ENCODE measurements at places on chromosomes 13 and 19.
A peak's percentile ranks its signal among the peaks of the same experiment; 100 is the strongest.

GRCh38 chr13:34719060-34719875, 222.8 kb upstream of the NBEA start:
- no peak for DNase-seq

- peak; percentile 33 for DNase-seq
Observed at GRCh38 chr19:13952931-13953531, 722 bp downstream of the DCAF15 start.

DNA sequence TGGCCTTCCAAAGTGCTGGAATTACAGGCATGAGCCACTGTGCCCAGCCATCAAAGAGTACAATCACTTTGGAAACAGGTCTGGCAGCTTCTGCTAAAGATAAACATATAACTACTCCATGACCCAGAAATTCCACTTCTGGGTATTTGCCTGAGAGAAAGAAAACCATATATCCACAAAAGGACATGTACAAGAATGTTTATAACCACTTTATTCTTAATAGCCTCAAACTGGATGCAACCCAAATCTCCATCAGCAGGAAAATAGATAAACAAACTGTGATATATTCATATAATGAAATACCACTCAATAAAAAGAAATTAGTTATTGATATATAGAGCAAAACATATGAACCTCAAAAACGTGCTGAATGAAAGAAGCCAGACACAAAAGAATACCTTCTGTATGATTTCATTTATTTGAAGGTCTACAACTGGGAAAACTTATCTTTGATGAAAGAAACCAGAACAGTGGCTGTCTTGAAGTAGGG, 40.5 kb downstream of the TEX26 start:
- DNase-seq: no peak

DNA sequence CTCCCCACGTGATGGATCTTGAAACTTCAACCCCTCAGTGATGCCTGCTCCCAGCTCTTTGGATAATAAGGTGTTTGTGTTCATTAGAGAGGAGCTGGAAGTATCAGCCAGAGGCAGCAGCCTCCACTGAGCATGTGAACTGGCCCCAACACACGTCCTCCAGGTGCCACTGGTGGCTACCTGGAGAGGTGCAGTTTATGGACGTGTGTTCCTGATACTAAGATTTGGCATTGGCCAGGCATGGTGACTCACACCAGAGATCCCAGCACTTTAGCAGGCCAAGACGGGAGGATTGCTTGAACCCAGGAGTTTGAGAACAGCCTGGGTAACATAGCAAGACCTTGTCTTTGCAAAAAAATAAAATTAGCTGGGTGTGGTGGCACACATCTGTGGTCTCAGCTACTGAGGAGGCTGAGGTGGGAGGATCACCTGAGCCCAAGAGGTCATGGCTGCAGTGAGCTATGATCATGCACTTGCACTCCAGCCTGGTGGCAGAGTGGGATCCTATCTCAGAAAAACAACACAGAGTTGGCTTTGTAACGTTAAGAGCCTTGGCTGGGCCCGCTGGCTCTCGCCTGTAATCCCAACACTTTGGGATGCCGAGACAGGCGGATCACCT, 34.4 kb downstream of the SLC25A42 start:
- no peak for DNase-seq

- no peak for DNase-seq
Observed at GRCh38 chr13:95087746-95088305, 213.4 kb downstream of the ABCC4 start.

GRCh38 chr13:92136449-92137155, 738.2 kb downstream of the GPC5 start:
- no peak for DNase-seq

DNA sequence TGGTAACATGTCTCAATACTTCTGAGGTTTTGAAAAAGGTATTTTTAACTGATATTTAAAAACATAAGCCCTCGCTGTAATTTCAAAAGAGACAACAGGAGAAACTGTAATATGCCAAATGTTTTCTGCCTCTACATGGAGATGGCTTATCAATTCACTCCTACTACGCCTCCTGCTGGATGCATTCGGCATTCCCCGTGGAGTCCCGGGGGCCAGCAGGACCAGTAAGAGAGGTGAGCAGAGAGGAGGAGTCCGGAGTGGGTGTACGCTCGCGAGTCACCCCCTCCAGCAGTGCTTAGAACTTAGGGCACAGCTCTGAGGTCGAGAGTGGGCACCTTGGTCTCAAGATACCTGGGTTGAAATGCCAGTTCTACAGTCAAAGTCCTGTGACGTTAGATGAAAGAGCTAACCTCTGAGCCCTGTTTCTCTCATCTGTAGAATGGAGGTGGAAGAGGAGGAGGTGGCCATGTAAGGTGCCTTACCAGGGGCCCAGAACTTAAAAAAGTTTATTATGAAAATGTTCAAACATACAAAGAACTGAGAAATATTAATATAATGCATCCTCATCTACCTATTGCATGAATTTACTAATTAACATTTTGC, 110.2 kb downstream of the STK24 start:
- DNase-seq: peak; percentile 71

DNA sequence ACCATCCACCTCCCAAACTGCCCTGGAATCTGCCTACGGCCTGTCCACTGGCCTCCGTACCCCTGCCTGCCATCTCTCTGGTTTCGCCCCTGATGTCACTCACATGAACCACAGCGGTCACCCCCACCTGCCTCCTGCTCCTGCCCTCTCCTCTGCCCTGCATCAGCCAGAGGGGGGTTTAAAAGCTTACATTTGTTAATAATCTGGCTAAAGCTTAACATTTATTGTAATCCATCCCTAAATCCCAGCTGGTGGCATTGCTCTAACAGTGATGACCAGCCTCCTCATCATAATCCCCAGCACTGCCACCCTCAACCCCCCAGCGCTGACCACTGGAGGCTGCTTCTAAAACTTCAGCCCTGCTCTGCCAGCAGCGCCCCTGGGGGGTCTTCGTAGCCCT, 38.9 kb downstream of the DNM2 start:
- DNase-seq: no peak

DNA sequence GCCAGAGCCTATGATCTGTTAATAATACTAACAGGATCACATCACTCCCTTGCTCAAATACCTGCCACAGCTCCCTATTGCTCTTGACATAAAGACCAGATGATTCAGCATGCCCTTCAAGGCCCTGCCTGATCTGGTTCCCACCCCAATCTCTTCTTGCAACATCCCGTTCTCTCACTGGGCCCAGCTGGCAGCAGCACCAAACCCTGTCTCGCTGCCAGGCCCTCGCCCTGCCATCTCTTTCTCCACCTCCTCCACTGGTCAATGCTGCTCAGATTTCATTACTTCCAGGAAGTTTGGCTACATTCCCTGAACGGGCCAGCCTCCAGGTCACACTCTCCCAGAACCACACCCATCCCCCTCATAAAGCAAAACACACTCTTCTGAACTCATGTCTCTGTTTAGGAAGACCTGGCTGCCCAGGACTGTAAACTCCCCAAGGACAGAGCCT, 8.6 kb upstream of the BCAT2 start:
- no peak for DNase-seq

- no peak for DNase-seq
Observed at GRCh38 chr19:28465371-28466086, 747.4 kb downstream of the UQCRFS1 start.

DNA sequence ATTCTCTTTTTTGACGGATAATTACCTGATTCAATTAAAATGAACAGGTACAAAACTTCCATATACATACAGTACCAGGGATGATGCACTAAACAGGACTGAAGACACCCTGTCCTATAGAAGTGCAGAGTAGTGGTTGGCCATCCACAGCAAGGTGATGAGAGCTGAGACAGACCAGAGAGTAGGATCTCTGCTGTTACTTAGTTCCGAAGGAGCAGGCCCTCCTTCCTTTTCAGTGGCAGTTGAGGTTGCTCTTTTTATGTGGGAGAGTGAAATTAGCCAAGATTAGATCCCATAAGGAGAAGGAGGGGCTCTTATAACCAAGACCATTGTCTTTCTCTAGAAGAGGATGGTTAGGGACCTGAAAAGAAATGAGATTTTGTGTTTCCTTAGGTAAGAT, 4.0 kb downstream of the PDS5B start:
- no peak for DNase-seq

DNA sequence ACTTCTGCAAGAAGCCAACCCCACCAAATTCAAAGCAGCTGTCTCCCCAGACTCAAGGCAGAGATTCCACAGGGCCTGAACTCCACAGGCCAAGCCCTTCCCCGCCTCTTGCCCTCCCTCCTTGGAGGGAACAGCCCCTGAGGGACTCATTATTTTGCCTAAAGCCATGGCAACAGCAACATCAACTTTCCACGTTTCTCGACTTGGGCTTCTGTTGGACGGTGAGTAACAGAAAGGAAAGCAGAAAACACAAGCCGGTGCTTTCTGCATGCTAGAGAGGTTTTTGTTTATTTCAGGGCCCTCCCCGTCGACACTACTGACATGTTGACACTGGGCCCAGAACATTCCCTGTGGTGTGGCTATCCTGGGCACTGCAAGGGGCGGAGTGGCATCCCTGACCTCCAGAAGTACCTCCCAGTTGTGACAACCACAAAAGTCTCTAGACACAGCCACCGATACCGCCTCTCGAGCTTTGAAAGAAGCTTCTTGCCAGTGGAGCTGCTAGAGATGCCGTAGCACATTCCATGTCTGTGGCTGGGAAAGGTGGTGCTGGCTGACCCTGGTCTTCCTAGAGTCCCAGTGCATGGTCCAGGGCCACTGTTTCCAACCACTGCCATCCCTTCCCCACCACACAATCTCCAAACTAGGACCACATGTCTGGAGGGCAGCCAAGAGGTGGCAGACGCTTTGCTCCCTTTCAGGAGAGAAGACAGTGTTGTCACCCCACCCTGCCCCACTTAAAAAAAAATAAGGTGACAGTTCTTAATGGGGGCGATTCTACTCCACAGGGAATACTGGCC, 12.8 kb downstream of the CAPS start:
- DNase-seq: no peak

DNA sequence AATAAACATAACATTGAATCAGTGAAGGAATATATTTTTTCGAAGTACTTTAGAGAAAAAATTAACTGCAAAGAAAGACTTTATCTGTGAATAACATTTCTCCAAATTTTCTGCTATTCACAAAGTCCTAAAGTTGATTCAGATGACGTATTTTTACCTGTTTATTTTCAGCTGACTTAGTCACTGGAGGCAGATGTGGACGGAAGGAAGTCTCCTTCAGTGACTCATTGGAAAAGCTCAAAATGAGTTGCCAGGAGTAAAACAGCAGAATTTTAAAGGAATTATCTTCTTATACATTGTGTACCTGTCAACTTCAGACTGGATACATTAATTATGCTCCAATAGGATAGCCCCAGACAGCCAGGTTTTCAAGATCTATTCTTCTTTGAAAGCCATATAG, 679.3 kb upstream of the GPC6 start:
- DNase-seq: no peak

DNA sequence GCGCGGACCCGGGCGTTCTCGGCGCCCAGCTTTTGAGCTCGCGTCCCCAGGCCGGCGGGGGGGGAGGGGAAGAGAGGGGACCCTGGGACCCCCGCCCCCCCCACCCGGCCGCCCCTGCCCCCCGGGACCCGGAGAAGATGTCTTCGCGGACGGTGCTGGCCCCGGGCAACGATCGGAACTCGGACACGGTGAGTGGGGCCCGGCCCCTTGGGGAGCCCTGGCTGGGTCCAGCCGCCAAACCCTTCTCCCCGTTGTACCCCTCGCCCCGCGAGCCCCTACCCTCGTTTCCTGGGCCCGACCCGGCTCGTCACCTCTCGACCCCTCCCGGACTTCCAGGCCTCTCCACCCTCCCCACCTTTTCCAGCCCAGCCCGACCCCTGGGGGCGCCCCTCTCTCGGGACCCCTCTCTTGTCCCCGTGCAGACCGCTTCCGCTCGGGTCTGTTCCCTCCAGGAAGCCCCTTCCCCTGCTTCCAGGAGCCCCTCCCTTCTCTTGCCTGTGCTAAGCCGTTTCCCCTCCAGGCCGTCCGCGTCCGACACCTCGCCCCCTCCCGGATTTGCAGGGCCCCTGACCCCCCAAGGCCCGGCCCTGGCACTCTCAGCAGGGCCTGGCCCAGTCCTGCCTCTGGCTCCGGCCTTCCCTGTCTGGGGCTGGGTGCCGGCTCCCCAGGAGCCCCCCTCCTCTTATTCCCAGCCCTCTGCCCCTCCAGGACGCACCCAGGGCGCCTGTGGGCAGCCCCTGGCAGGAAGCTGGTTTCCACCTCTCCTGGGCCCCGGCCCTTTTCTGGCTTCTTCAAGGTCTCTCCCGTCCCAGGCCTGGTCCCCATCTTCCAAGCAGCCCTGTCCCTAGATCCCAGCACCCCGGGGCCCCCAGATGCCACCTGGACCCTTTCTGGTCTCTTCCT, 632 bp downstream of the MARK4 start:
- peak; percentile 31 for DNase-seq

GRCh38 chr19:32397671-32398101, 7.9 kb upstream of the DPY19L3 start:
- no peak for DNase-seq

GRCh38 chr13:22062478-22063205, 391.8 kb downstream of the FGF9 start:
- no peak for DNase-seq

- no peak for DNase-seq
Observed at GRCh38 chr13:36310417-36311108, 12.9 kb upstream of the CCDC169 start.

- no peak for DNase-seq
Observed at GRCh38 chr19:39232708-39233107, 12.1 kb downstream of the IFNL3 start.

GRCh38 chr13:45925151-45925550, 73.6 kb upstream of the SIAH3 start:
- no peak for DNase-seq

DNA sequence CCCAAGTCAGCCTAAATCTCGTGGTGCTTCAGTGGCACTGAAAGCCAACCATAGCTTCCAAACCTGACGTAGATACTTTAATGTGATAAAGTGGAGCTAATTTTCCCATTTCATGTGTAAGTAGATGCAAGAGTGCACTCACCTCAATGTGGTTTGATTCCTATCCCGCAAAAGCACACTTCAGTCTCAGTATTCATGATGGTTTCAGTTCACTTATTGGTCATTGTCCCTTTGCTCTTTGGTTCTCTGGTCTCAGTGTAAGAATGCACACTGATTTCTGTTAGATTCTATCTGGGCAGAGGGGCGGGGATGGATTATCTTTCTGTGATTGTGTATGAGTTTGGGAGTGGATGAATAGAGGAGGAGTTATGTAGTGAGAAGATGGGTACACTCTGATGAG, 340.6 kb downstream of the KCNRG start:
- no peak for DNase-seq

DNA sequence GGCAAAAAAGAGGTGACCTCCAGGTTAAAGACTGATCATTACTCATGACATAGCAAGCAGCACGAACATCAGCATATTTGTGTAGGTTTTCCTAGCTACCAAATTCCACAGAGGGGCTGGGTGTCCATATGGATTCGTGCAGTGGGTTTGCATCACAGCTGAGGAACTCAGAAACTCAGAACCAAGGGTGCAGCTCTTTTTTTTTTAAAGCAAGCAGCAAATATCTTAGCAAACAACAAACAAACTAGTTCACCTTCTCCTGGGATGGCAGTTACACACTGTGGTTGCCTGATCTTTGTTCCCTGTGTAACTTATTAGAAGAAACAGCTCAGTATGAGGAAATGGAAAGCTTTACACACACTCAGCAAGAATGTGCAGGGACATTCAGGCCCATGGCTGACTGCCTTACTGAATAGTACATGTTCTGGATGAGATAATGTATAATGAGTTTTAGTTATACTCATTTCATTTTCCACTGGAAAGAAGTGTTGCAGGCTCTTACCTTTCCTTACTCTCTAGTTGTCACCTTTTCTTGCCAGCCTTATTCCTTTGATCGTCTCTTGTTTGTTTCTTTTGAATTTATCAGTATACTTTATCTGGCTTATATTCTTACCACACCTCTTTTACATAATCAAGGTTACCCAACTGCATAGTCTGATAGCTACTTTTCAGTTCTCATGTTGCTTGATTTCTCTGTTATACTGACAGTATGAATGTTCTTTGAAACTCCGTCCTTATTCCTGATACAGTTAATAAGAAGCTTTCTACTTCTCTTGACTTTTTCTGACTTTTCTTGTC, 4.3 kb downstream of the NDFIP2 start:
- no peak for DNase-seq

Measured in stimulated activated CD8-positive, alpha-beta memory T cell treated with anti-CD3 and anti-CD28 coated beads, Interleukin-4, amount 100 ng/mL, for 48 hours (primary cell).